ENCODE measurements at places on chromosomes 13 and 19.

DNA sequence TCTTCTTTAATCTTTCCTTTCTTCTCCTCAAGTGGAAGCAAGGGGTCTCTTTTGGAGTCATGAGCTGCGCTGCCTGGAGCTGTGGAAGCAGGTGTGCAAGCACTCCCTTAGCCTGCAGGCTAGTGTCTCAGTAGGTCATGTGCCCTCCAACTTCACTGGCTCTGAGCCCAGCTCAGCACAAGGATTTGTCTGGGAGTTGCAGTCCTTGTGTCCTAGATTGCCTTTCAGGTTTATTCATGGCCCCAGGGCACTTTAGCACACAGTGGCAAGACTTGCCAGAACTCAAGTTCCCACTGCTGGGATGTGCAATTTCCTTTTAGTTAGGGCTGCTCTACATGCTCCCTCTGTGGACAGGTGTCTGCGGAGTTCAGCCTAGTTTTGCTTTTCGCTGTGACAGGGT, 211.7 kb downstream of the LIG4 start:
- DNase-seq, result no peak

DNA sequence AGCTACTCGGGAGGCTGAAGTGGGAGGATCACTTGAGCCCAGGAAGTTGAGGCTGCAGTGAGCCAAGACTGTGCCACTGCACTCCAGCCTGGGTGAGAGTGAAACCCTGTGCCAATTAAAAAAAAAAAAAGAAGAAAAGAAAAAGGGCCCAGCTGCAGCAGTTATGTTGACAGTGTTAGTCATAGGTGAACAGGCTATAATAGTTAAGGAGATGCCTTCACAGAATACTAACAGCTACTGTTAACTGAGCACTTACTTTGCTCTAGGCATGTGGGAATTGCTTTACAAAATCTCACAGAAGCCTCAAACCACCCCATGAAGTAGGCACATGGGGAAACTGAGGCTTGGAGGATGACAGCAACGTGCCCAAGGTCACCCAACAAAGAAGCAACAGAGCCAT, 3.9 kb downstream of the FBXO17 start:
- DNase-seq, result no peak

- DNase-seq, result peak; percentile 3
Observed at GRCh38 chr13:105139380-105140285, 1395.8 kb downstream of the EFNB2 start.

DNA sequence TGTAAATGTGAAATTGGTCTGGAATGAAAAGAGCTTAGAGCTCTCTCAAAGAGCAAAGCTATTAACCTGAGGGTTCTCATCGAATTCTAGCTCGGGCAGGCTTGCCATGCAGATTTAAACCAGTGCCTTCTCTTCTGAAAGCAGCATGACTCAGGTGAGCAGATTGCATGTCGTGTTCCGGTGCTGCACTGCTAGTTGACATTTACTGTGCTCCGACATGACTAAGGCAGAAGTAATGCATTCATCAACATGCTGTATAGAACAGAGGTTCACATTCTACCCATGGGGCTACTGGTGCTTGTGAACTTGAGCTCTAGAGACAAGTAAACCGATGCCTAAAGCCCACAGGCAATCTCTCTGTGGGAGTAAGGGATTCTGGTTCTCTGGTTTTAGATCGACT, 947.7 kb downstream of the EFNB2 start:
- DNase-seq, result no peak

DNA sequence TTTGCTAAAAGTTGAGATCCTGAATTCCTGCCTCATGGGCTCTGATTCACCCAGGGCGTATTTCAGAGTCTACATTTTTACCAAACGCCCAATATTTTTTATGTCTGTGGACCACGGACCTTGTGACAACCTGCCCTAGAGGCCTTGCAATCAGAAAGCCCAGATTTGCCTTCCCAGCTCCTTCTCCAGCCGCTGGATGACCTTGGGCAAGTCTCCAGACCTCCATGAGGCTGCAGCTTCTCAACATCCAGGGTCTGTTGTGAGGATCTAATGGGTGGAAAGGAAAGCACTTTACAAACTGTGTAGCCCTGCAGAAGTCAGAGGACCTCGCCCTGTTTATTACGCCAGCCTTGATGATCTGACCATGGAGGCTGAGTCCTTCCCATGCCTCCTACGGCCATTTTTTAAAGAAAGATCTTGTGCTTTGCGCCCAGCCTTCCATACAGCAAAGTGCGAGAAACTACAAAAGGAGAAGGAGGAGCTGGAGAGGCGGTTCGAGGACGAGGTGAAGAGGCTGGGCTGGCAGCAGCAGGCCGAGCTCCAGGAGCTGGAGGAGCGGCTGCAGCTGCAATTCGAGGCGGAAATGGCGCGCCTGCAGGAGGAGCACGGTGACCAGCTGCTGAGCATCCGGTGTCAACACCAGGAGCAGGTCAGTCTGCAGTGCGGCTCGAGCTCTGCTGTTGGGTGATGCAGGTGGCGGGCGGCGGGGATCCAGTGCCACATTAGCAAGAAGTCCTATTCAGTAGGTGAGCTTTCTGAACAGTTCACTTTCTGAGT, 115.6 kb downstream of the SLC7A1 start:
- DNase-seq, result no peak

GRCh38 chr19:2199215-2199614, 35.5 kb downstream of the DOT1L start:
- DNase-seq, result no peak

GRCh38 chr13:71799324-71799723, 67.7 kb downstream of the DACH1 start:
- no peak for DNase-seq

GRCh38 chr19:4064496-4065260, 2.0 kb downstream of the ZBTB7A start:
- no peak for DNase-seq

DNA sequence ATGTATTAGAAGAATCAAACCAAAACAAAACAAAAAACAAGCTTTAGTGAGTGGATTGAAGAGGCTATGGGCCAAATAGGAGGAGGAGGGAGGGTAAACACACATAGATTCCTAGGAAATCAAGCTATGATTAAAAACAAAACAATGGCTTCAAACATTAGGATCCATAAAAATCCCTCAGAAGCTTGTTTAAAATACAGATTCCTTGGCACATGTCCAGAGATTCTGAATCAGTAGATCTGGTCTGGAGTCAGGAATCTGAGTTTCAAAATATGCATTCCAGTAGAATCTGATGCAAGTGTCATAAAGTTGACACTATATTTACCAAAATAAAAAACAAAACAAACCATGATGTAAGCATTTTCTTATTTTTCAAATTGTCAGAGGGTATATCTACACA, 692.8 kb upstream of the SGCG start:
- no peak for DNase-seq

- DNase-seq, result no peak
Observed at GRCh38 chr13:113860051-113860664, 3.7 kb downstream of the GAS6 start.

GRCh38 chr19:54482889-54483288, 9.8 kb upstream of the CDC42EP5 start:
- DNase-seq, result no peak

DNA sequence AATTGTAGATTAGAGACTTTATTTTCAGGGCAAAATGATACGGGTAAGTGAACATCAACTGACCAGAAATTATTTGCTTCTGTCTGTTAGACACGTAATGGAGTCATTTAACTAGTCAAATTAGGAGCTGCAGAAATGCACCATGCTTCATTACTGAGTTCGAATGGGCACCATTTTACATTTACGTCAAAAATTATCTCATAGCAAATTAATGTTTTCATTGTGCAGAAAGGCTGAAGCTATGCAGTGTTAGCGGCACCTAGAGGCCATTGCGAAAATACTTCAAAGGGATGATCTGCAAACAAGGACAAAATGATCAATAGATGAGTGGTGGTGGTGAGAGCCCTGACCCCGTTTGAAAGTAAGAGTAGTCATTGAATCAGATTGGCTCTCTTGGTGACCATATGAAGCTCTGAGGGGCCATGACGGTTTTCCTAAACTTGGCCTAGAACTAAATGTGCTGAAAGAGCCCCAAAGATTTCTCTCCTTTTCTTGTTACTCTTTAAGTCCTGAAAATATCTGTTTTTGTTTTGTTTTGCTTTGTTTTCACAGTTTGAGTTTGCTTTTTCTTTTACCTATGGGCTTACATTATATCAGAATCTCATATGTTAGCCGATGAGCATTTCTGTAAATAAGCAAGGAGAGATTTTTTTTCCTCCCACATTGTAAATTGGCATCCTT, 277.9 kb downstream of the ZNF536 start:
- DNase-seq, result no peak

GRCh38 chr13:26025196-26025595, 26.6 kb downstream of the SHISA2 start:
- DNase-seq, result no peak
